ENCODE measurements at places on chromosomes 4 and X.

- peak; percentile 26 for DNase-seq
Measured at GRCh38 chr4:47913861-47914219, 543 bp downstream of the NFXL1 start.

DNA sequence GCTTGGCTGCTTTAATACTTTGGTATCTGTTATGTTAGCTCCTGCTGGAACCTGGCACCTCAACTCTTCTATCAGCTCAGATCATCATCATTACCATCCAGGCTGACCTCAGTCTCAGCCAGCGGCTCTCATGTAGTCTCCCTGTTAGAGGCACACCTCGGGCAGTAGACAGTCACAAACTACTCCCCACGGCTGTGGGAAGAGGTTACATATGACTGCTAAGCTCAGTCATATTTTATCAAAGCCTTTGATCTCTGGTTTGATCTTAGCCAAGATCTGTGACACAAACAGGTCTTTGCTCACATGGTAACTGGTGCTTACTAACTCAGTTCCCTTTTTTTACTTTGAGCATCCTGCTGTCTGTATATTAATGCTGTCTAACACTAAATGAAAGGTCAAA, 384.9 kb downstream of the CENPC start:
- no peak for DNase-seq

DNA sequence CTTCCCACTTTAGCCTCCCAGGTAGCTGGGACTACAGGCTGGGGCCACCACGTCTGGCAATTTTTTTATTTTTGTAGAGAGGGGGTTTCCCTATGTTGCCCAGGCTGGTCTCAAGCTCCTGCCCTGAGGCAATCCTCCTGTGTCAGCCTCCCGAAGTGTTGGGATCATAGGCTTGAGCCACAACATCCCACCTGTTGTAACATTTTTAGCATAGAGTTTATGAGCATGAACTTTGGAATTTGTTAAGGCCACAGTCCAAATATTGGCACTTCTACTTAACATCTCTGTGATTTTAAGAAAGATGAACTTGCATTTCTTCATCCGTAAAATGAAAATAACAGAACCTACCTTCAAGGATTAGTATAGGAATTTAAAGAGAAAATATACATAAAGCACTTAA, 445.6 kb downstream of the IQCM start:
- no peak for DNase-seq

DNA sequence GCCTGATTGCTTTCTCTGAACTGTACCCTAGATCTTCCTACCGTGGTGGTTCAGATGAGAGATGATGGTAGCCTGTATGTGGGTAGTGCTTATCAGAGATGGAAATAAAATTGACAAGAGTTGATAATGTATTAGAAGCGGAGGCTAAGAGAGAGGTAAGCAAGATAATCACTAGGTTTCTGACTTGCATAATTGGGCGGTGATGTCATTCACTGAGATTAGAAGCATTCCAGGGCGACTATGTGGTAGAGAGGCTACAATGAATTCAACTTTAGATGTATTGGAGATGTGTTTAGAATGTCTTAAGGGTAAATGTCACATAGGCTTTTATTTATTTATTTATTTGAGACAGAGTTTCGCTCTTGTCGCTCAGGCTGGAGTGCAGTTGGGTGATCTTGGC, 415 bp upstream of the TENM3 start:
- DNase-seq: no peak

- DNase-seq: no peak
Measured at GRCh38 chr4:19614171-19614570, 637.5 kb upstream of the SLIT2 start.

DNA sequence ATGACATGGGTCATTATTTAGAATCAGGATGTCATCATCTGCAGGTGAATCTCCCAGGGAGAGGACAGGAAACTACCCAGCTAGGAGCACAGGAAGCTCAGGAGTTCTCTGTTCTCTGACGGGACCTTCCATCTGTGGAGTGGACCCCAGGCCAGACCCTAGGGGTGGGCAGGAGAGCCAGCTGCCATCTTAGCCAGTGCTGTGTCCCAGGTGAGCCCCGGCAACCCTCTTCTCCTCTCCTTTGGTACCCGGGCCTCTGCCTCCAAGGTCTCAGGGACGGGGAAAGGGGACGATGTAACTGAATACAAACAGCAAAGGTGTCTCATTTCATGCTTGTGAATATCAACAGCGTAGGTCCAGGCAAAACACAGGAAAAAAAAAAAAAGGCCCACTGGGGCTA, 48.5 kb downstream of the C4orf50 start:
- DNase-seq: no peak

GRCh38 chr4:12852338-12853307, 631.5 kb downstream of the RAB28 start:
- DNase-seq: no peak

- no peak for DNase-seq
Measured at GRCh38 chr4:89992744-89993143, 98.1 kb downstream of the MMRN1 start.

DNA sequence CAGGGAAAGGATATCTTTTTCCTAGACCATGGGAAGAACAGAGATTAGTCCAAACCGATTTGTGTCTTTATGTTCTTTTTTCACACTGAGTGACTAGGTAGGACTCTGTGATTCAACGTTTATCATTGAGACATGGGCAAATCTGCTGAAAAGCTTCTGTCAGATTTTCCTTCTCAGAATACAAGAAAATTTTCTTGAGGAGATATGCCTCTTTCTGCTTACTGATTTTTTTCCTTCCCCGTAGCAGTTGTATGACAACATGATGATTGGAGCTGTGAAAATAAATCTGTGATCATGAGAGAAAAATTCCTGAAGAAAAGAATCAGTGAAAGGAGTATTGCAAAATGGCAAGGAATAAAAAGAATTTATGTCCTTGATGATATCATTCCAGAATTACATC, 130.6 kb upstream of the FAT4 start:
- no peak for DNase-seq

DNA sequence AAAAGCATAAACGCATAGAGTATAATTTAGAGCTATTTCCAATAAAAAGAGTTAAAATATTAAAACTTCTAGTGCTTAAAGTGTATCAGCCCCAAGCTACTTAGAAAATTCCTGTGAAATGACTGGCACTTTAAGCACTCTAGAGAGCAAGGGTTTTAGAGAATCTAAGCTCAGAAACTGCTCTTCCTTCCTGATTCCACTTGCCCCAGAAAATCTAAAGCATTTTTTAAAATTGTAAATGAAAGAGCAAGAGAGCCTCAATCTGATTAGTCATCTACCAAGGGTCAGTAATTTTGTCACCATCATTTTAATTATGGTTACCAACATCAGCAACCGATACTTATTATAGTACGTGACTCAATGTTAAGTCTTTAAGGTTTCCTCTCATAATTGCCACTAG, 25.0 kb downstream of the CTPS2 start:
- no peak for DNase-seq

DNA sequence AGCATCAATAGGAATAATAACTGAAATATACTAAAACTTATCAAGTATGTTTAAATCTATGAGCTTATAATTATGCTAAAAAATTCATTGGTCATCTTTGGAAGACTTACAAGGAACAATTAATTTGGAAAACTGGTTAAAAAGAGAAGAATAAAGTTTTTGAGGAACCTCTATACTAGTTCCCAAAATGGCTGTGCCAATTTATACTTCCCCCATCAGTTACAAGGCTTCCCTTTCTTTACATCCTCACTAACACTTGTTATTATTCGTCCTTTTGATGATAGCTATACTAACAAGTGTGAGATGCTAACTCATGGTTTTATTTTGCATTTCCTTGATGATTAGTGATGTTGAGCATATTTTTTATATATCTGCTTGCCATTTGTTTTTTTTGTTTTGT, 17.1 kb downstream of the OGT start:
- DNase-seq: no peak

GRCh38 chr4:57191523-57192034, 81.4 kb upstream of the IGFBP7 start:
- no peak for DNase-seq

GRCh38 chr4:78205591-78205990, 148.5 kb downstream of the FRAS1 start:
- no peak for DNase-seq

Data from activated CD4-positive, alpha-beta T cell treated with anti-CD3 and anti-CD28 coated beads, Interleukin-2, amount 10 ng/mL, durations not matched to agents 7 days and 5 days (primary cell).